ENCODE measurements at places on chromosomes 1 and 21. TPM values are rescaled to one million over a fixed set of nuclear protein-coding genes. Genes with fewer than 3 reads are reported as not detected.

DNA sequence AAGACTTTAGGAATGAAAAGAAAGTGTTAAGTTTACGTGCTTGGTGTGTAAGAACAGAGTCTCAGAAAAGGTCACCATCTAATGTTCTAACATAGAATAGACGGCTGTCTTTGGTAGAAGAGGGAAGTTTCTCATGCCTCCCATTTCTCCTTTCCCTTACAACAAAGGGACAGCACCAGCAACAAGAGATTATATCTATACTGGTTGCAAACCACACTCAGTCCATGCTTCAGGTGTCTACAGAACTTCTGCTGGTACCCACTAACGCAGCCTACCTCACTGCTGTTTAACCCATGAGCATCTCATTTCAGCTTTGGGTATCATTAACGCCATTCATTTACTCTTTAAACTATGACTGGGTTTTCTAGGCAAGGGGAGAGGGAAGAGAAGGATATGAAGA, 9.2 kb upstream of the ITPKB start:
- no peak for DNase-seq

DNA sequence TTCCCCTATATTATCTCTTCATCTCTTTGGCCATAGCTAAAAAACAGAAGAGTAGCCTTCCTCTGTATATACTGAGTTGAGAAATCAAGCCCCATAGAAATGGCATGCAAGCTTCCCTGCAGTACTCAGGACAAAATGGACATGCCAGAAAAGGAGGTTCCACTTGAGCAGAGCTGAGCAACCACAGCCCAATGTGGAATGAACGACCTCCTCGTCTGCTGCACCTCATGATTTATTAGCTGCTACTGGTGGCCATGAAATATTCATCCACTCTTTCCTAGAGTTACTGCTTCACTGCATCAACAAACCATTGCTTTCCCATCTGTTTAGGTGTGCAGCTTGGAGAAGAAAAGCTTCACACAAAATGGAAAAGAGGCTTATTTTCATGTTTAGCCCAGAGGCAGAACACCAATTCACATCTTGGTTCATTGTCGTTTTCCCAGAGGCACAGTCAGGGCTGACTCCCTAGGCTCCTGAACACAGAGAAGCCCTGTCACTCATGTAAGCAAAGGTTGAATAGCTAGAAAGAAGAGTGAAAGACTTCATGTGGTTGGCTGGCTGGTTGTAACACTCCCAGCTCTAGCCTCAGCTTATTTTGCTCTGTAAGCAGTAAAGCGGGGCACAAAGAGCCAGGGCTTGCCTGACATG, 148.0 kb downstream of the TSEN15 start:
- DNase-seq: peak; percentile 49

DNA sequence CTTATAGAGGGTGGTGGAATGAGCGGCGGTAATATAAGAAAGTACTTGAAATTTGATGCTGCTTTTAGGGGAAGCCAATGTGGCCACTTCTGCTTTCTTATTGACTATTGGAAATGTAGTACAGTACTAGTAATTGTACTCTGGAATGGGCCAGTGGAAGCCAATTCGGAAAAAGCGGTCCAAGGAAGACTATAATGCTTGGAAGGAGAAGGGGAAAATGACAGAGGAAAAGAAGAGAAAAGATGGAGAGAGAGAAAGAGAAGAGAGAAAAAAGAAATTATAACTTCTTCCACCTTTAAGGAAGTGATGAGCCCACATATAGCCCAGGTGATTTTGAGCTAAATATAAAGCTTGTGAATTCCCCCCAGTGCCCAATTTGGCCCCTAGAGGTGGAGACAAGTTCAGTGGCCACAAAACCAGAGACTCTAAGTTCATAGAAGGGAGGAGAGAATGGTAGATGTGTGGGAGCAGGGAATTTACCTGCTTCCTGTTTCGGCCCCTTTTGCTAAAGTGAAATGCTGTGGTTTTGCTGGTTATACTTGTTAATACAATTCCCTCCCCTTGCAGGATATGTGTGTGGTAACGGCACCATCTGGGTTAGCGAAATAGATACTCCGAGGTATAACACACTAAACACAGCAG, 35.7 kb upstream of the DUSP10 start:
- DNase-seq: no peak

- no peak for DNase-seq
These were observed 283.0 kb upstream of the PLXNA2 start for GRCh38 chr1:208527156-208527555.

The FAM177B gene
- polyA plus RNA-seq: not detected

DNA sequence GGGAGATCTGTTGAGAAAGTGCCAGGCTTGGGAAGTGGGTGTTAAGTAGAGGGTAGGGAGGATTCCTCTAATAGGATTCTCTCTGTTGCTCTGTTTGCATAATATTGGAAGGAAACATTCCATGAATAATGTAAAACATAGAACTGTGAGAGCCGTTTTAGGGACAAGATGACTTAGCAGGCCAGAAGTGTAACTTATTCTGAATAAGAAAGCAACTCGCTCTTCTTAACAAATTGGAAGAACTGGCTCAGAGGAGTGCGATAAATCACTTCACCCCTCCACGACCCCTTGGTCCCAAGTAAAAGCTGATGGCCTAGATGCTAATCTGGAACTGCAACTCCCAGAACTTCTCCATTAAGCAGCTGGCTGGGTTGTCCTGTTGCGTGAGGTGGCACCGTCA, 19.1 kb downstream of the SIM2 start:
- no peak for DNase-seq

The FCER1G gene
- 10.8 TPM for polyA plus RNA-seq

DNA sequence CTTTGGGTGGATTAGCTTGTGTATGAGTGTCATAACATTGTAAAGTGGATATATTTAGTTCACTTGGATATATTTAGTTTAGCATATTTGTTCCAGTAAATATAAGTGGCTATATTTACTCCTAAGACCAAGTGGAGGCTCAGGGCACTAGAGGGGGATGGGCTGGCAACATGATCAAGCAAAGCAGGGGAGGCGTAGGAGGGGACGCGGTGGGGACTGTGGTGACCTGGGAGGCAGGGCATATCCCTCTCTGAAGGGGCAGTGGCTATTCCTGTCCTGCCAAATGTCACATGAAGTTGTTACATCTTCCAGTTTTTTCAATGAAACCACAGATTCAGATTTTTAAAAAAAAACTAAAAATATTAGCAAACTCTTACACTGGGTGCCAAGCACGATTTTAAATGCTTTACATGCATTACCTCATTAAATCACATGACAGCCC, 51.9 kb upstream of the EDN2 start:
- no peak for DNase-seq

The TMPRSS15 gene
- 0.50 TPM for polyA plus RNA-seq

The GRIK1 gene
- 1.7 TPM for polyA plus RNA-seq

DNA sequence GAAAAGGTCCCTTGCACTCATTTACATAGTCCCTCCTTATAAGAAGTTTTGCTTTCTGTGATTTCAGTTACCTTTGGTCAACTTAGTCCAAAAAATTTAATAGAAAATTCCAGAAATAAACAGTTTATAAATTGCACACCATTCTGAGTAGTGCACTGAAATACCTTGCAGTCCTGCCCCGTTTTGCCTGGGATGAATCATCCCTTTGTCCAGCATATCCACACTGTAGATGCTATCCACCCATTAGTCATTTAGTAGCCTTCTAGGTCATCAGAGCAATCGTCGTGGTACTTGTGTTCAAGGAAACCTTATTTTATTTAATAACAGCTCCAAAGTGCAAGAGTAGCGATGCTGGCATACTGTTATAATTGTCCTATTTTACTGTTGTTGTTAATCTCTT, 38.0 kb downstream of the SPRTN start:
- DNase-seq: no peak

DNA sequence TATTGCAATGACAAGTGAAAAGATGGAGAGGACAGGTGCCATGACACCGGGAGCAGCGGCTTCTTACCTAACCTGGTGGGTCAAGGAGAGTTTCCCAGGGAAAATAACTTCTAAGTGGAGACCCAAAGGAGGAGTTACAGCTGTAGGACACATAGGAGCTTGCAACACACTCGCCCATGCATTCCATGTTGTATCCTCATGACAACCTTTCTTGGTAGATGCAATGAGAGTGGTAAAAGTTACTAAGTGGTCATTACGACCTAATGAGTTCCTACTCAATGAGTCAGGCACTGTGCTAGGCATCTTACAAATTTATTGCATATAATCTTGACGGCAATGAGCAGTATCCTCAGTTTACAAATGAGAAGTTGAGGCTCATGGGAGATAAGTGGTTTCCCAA, 119.5 kb upstream of the HOOK1 start:
- no peak for DNase-seq

GRCh38 chr21:31201548-31201947, 142.5 kb downstream of the TIAM1 start:
- no peak for DNase-seq

DNA sequence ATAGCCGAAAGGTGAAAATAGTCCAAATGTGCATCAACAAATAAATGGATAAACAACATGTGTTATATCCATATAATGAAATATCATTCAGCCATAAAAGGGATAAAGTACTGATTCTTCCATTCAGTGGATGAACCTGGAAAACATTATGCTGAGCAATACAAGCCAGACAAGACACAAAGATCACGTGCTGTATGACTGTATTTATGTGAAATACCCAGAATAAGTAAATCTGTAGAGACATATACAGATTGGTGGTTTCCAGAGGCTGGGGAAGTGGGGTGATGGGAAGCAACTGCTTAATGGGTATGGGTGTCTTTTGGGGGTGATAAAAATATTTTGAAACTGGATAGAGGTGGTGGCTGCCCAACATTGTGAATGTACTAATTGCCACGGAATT, 13.3 kb upstream of the GSTM4 start:
- DNase-seq: no peak

DNA sequence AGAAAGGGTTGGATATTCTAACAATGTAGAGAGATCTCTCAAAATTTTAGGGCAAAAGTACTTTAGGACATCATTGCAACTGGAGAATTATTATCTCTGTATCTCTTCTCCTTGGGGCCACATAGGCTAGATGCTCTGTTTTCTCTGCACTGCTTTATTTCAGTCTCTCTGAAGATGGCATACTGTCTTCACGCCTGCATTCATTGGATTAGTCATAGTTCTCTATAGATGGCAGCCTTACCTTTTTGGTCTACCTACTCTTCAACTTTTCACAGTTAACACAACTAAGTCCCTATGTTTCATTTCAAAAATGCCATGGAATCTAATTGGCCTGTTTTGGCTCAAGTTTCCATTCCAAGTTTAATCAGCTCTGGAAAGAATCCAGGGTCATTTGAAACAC, 1623.3 kb upstream of the B3GALT2 start:
- no peak for DNase-seq

The FTCD gene
- polyA plus RNA-seq: 34.1 TPM

- no peak for DNase-seq
These were observed 92.0 kb downstream of the ETS2 start for GRCh38 chr21:38897532-38898421.

The ACOT11 gene
- polyA plus RNA-seq: 13.6 TPM

DNA sequence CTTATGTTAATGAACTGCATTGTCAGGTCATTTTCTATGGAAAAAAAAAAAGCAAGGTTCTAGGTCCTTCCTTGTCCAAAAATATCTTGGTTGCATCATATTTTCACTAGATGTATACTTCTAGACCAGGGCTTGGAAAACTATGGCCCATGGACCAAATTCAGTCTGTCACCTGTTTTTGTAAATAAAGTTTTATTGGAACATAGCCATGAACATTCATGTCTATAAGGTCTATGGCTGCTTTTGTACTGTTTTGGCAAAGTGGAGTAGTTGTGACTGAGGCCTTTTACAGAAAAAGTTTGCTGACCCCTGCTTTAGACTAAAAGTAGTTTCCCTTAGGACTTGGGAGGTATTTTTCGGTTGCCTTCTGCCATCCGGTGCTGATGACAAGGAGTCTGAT, 19.2 kb upstream of the PLA2G2E start:
- no peak for DNase-seq

GRCh38 chr1:1371364-1371745, 3.7 kb downstream of the AURKAIP1 start:
- no peak for DNase-seq

DNA sequence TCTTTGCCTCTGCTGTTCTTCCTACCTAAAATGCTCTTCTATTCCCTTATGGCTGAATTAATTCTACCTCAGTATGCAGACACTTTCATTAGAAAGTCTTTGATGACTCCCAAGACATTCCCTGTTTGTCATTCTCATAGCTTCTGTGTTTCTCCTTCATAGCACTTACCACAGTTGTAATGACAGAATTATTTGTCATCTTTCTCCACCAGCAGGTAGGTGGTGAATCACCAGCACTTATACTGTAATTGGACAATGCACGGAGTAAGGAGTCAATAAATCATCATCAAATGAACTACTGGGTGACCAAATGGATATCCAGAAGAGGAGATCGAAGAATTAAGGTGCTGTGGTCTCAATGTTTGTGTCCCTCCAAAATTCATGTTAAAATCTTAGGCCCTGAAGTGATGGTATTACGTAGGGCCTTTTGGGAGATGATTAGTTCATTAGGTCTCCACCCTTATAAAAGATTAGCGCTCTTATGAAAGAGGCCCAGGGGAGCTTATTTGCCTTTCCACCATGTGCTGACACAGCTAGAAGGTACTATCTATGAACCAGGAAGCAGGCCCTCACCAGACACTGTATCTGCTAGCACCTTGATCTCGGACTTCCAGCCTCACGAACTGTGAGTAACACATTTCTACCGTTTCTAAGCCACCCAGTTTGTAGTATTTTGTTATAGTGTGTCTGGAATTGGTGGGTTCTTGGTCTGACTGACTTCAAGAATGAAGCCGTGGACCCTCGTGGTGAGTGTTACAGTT, 2.4 kb upstream of the CCT8 start:
- no peak for DNase-seq

The CFHR2 gene
- polyA plus RNA-seq: not detected

- DNase-seq: no peak
These were observed 160.5 kb downstream of the ZBTB18 start for GRCh38 chr1:244211559-244211944.

GRCh38 chr1:119862276-119862675, 34.0 kb downstream of the ADAM30 start:
- no peak for DNase-seq

DNA sequence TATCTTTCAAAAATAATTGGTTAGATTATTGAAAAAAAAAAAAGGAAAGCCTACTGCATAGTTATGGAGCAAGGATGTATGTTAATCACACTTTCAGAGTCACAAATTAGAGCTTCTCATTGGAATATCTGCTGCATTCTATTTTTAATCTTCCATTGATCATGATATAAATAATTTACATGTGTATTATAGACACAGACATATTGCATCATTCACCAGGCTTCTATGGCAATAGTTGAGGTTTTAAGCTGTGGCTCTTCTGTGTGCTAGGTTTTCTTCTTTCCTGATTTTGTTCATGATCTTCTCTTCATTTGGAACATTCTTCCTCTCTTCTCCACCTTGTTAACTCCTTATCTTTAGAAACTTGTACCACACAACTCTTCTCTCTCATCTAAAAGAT, 123.2 kb upstream of the HMCN1 start:
- DNase-seq: no peak
